Glutamatergic neuron (in vitro differentiated cells): ENCODE measurements at places on chromosomes 6 and 20. TPM values are rescaled to one million over a fixed set of nuclear protein-coding genes. Genes with fewer than 3 reads are reported as not detected.

GRCh38 chr6:169626649-169627048 is 75.2 kb downstream of the WDR27 start:
- no peaks in the 10 kb centered on the region for H3K36me3 ChIP-seq
- peaks cover 2% of the 10 kb centered on the region for H3K27me3 ChIP-seq
- H3K4me3 ChIP-seq: no peak overlapping the region
- H3K4me1 ChIP-seq: no peaks in the 10 kb centered on the region
- H3K27ac ChIP-seq: no peak overlapping the region

- H3K27me3 ChIP-seq: no peaks in the 10 kb centered on the region
- H3K27ac ChIP-seq: no peak overlapping the region
- H3K36me3 ChIP-seq: no peaks in the 10 kb centered on the region
Measured at GRCh38 chr6:111201764-111202163, 114.5 kb downstream of the SLC16A10 start.

GRCh38 chr20:24981790-24982189 is 10.8 kb downstream of the APMAP start:
- H3K4me1 ChIP-seq: peaks cover 16% of the 10 kb centered on the region
- no peak overlapping the region for H3K27ac ChIP-seq
- H3K36me3 ChIP-seq: peaks cover 37% of the 10 kb centered on the region

DNA sequence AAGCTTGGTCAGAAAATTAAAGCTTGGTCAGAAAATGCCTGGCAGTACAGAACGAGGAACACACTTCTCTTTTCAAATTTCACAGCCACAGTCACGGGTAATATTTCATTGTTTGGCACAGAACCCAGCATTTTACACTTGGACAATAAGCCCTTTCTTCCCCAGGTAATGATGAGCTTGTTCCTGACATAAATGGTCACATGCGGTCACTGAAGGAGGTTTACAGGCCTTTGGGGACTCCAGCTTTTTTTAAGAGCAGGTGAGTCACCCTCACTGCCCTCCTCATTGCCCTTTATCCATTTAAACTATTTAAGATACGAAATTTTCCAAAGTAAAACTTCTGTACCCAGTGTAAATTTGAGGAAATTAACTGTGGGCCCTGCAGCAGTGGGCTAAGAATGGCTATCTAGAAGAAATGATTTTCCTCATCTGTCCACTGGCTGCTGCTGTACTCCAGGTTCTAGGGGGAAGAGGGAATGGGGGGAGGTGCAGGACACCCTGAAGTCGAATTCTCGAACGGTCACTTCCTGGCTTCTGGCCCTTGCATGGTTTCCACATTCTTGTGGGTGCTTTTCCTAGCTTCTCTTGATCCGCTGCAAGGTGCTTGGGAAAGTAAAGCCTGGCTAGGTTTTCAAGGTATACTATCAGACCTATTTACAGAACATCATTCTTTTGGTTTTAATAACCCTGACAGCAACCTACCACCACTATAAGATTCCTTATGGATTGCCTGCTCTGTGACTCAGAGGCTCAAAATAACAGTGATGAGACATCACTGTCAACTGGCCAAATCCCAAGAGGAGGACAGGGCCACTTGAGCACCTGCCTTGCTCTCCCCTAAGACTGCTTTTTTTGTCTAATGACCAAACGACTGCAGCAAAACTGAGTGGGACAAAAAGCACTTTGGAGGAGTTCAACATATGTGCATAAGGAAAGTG is 75.8 kb downstream of the PREP start:
- peaks cover 14% of the 10 kb centered on the region for H3K36me3 ChIP-seq
- peaks cover 80% of the 10 kb centered on the region for H3K4me1 ChIP-seq
- peak overlapping the region; percentile 96 for H3K27ac ChIP-seq

DNA sequence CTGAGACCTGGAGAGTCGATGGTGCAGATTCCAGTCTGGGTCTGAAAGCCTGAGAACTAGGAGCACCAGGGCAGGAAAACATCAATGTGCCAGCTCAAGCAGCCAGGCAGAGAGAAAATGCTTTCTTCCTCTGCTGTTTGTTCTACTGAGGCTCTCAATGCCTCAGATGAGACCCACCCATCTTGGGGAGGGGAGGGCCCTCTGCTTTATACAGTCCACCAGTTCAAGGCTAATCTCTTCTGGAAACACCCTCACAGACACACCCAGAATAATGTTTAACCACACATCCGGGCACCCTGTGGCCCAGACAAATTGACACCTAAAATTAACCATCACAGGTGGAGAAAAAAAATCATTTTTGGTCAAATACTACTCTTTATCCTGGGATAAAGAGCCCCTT is 89.3 kb upstream of the SLC22A23 start:
- no peak overlapping the region for H3K27ac ChIP-seq
- H3K4me3 ChIP-seq: no peak overlapping the region
- DNase-seq: no peak
- H3K4me1 ChIP-seq: peaks cover 6% of the 10 kb centered on the region
- no peaks in the 10 kb centered on the region for H3K27me3 ChIP-seq

GRCh38 chr6:23608931-23609435 is 517.0 kb upstream of the NRSN1 start:
- H3K4me3 ChIP-seq: peak overlapping the region; percentile 57
- H3K4me1 ChIP-seq: peaks cover 44% of the 10 kb centered on the region
- no peak for DNase-seq
- H3K36me3 ChIP-seq: no peaks in the 10 kb centered on the region
- peaks cover 8% of the 10 kb centered on the region for H3K27me3 ChIP-seq

- H3K4me1 ChIP-seq: no peaks in the 10 kb centered on the region
- H3K27ac ChIP-seq: no peak overlapping the region
- H3K36me3 ChIP-seq: no peaks in the 10 kb centered on the region
- no peak for DNase-seq
- H3K27me3 ChIP-seq: no peaks in the 10 kb centered on the region
- H3K4me3 ChIP-seq: no peak overlapping the region
Measured at GRCh38 chr6:134258849-134259306, 59.0 kb downstream of the SGK1 start.

DNA sequence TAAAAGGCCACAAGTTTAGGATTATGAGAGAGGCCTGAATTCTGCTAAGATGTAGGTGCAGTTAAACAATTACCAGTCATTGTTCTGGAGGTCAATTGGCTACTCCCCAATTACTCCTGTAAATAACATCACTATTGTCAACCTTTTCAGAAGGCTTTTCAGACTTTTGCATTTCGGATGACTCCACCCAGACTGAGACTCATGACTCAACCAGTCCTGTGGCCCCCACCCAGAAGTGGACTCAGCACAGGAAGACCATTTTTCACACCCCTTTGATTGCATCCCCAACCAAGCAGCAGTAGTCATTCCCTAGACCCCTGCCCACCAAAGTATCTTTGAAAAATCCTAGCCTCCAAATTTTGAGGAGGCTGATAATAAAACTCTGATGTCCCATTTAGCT is 139.3 kb upstream of the SLC22A16 start:
- H3K4me1 ChIP-seq: no peaks in the 10 kb centered on the region
- no peak overlapping the region for H3K27ac ChIP-seq
- DNase-seq: no peak
- H3K27me3 ChIP-seq: no peaks in the 10 kb centered on the region

- no peak for DNase-seq
- no peaks in the 10 kb centered on the region for H3K4me1 ChIP-seq
- H3K27ac ChIP-seq: no peak overlapping the region
- no peak overlapping the region for H3K4me3 ChIP-seq
Measured at GRCh38 chr6:72913797-72914196, 291.9 kb downstream of the KCNQ5 start.

DNA sequence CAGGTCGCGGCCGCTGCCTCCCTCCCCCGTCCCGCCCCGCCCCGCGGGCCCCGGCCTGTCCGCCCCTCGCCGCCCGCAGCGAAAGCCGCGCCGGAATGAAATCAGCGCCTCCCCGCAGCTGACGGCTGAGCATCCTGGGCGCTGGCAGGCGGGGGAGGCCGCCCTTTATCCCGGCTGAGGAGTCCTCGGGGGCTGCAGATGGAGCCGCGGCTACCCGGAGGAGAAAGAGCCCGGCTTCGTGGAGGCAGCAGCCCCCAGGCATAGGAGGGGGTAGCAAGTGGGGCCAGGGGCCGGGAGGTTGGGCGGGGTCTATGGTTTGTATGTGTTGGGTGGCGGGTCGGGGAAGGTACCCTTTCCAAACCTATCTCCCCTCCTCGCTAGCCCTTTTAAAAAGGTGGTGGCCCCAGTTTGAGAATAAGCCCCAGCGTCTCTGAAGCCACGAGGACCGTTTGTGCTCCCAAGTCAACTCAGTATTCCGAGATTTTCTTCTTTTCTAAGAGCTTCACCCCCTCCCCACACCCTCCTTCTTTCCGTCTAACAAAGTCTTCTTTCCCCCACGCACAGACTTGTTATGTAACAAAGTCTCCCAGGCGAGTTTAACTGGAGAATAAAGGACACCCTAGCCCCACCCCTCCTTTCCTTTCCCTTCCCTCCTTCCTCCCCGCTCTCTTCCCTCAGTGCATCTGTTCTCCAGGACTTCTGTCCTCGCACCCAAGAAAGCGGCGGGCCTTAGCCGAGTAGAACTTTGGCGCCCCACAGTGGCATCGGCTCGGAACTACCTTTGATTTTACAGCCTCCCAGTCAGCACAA is 11.0 kb downstream of the POU3F2 start:
- H3K4me3 ChIP-seq: peak overlapping the region; percentile 87
- H3K36me3 ChIP-seq: peaks cover 5% of the 10 kb centered on the region
- DNase-seq: peak; percentile 92
- H3K27ac ChIP-seq: peak overlapping the region; percentile 97
- peaks cover 24% of the 10 kb centered on the region for H3K27me3 ChIP-seq

GRCh38 chr6:144624716-144625115 is 339.6 kb downstream of the UTRN start:
- no peaks in the 10 kb centered on the region for H3K4me1 ChIP-seq
- no peak overlapping the region for H3K27ac ChIP-seq
- no peak overlapping the region for H3K4me3 ChIP-seq
- DNase-seq: no peak
- H3K27me3 ChIP-seq: no peaks in the 10 kb centered on the region

Gene ADGRB3
- 7.3 TPM for total RNA-seq

Gene RIN2
- 108 TPM for total RNA-seq

Gene IL17A
- not detected for total RNA-seq
